ENCODE measurements at places on chromosomes 6 and 20.

DNA sequence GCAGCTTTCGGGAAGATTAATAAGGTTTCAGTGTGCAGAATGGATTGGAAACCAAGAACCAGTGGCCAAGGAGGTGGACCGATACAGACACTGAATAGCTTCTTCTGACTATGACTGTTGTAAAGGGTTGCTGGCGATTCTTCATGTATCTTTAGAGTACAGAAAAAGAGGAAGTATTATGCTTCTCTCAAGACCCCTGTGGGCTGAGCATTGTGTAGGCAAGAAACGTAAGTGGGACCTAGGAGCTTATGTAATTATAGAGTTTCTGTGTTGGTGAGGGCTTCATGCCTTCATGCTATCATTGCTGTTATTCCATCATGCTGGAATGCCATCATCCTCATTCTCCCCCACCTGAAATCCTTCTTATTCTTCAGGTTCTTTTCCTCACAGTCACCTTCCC is 105.4 kb upstream of the AKIRIN2 start:
- no peak for DNase-seq

GRCh38 chr6:31610968-31611367 is 4.1 kb upstream of the AIF1 start:
- no peak for DNase-seq

DNA sequence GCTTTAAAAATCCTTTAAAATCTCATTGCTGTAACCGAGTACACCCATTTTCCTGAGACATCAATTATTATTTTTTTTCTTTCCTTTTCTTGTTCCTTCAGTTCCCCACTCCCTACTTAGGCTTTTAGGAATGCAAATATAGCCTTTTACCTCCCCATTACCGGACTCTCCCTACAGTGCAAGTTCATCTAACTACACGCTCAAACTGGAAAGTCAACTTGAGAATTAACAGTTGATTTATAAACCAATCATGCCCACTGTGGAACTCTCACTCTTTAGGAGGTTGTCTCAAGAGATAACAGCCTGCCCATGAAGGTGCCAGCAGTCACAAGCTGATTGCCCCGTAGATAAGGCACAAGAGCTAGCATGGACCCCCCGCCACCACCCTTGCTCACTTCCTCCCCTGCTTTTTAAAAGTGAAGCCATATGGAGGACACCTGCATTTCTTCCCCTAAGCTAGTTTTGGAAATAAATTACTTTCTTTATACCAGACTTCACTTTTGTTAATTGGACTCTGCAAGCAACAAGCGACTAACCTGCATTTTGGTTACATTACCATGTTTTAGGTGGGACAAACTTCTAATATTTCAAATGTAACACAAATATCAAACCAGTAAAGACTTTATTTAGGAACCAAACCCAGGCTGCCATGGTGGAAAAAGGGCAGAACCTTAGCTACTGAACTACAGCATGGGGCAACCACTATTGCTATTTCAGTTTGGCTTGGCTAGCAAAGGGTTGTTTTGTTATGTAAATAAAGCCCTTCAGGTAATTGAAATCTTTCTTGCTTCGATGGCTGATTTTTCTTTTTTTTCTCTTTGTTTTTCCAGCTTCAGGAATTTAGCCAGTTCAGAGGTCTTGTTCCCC is 34.9 kb downstream of the UBD start:
- no peak for DNase-seq

DNA sequence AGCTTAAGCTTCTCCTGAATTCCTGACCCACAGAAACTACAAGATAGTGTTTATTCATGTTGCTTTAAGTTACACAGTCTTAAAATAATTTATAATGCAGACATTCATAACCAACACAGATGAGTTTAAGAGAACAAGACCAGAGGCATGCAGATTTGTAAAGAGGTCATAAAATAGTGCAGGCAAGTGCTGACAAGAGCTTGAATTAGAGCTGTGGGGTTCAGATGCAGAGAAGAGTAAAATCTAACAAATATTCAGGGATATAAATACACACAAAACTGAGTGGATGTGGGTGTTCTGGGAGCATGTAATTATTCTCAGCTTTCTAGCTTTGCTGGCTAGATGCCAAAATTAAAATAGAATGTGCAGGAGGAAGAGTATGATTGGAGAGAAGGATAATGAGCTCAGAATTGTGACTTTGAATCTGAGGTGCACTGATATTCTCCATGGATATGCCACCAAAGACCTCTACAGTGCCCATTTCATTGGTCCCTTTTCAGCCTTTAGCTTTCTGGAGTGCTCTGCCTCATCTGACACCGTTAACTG is 291.9 kb upstream of the SGK1 start:
- DNase-seq, result no peak

DNA sequence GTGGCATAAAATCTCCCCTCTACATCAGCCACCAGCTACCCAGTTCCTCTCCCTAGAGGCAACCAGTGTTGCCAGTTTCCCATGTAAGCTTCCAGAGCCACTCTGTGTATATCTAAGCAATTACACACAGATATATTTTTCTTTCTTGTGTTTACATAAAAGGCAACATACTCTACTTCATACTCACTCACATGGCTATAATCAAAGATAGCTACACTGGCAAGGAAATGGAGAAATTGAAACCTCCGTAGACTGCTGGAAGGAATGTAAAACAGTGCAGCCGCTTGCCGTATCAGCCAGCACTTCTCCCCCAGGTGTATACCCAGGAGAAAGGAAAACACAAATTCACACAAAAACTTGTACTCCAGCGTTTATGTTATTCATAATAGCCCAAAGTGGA is 38.5 kb upstream of the NELFCD start:
- DNase-seq, result no peak

DNA sequence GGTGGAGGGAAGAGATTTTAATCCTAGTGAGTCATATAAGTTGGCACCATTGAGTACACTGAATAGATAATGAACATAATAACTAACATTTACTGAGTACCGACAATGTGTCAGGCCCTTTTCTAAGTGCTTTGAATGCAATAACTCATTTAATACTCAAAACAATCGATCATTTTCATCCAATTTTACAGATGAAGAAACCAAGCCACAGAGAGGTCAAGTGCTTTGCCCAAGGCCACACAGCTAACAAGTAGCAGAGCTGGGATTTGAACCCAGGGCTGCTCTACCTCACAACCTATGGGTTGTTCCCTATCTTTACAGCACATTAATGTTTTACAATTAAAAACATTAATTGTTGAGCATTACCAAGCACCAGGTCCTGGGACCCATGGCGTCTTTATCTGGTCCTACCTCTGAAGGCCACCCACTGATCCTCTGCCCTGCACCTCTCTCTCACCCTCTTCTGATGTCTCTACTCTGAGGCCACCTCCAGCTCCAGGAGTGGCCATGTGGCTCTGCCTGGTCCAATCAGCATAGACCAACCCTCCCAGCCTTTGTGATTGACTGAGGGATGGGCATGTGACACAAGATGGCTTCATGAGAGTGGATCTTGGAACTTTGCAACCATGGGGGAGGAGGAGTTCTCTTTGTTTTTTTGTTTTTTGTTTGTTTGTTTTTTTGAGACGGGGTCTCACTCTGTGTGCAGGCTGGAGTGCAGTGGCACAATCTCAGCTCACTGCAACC is 83.9 kb downstream of the KCNB1 start:
- DNase-seq, result no peak

GRCh38 chr6:112144145-112144926 is 56.9 kb downstream of the FAM229B start:
- DNase-seq, result no peak

GRCh38 chr20:44656448-44656847 is 4.9 kb upstream of the ADA start:
- no peak for DNase-seq

DNA sequence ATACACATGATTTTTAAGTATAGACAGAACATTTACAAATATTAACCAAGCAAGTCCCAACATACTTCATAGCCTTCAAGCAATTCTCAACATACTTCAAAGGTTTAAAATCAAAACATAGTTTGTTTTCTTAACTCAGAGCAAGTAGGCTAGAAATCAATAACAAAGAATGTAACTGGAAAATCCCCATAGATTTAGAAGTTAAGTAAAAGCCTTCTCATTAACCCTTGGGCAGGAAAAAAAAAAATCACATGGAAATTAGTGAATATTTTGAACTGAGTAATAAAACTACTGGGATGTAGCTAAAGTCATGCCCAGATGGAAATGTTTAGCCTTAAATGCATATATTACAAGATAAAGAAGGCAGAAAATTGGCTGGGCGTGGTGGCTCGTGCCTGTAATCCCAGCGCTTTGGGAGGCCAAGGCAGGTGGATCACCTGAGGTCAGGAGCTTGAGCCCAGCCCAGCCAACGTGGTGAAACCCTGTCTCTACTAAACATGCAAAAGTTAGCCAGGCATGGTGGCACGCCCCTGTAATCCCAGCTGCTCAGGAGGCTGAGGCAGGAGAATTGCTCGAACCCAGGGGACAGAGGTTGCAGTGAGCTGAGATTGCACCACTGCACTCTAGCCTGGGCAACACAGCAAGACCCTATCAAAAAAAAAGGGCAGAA is 316.1 kb downstream of the TAF4 start:
- DNase-seq, result no peak

DNA sequence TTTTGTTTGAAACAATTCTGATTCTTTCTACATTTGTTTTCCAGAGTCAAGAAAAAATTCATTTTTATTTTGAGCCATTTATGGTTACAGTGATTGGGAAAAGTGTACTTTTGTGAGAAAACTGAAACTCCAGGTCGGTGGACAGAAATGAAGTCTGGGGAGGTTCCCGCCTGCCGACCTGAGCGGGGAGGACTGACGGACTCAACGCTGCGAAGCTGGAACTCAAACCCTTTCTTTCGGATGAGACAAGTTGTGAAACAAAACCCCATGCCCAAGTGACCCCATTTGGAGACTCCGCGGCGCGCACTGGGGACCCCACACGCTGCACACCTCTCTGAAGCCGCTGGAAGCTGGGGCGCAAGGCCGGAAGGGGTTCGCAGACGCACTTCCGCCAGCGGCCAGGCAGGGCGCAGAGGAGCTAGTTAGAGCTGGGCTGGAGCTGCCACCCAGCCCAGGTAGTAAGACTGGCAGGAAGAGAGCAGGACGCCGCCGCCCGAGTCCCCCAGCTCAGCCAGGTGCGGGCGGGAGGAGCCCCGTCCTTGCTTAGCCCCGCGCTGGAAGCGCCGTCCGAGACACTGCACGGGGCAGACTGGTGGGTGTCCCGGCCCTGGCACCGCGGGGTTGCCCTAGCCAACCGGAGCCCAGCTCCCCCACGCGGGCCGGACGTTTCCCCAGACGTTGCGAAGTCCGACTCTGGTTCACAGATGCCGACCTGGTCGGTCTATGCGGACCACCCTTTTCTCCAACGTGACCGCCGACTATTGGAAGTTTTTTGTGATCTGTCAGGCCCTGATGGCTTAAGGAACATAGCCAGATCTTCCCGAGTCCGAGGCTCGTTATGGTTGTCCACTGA is 19.8 kb upstream of the ZSCAN16 start:
- peak; percentile 75 for DNase-seq

GRCh38 chr6:36742146-36742545 is 44.5 kb downstream of the RAB44 start:
- no peak for DNase-seq

- DNase-seq, result no peak
These were observed 29.2 kb upstream of the GNRH2 start for GRCh38 chr20:3014179-3014578.

DNA sequence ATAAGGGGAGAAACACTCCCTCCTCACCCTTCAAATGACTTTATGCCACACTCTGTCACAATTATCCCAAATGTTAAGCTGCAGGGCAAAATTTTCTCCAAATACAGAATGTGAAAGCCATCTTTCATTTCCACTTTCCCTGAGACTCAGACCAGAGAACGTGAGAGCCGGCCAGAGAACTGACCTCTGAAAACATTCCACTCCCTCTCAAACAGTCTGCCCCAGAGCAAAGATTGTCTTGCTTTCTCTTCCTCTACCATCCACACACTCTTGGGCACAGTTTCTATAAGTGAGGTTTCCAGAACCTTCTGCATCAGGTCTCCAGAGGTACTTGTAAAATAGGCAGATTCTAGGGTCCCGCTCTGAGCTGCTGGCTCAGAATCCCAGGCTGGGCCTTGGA is 278.1 kb downstream of the FRK start:
- no peak for DNase-seq

DNA sequence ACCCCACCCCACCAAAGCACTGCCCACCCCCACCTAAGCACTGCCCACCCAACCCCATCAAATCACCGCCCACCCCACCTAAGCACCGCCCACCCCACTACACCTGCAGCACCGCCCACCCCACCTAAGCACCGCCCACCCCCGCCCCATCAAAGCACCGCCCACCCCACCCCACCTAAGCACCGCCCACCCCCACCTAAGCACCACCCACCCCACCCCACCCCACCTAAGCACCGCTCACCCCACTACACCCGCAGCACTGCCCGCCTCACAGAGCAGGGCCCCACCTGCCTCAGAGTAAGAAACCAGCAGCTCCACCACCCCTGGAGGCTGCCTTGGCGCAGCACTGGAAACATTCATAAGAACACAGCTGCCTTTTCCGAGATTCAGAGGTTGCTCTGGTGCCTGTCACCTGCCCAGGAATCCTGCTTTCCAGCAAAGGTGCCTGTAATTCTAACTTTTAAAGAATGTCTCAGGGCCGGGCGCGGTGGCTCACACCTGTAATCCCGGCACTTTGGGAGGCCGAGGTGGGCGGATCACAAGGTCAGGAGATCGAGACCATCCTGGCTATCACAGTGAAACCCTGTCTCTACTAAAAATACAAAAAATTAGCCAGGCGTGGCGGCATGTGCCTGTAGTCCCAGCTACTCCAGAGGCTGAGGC is 148.2 kb downstream of the BMP7 start:
- no peak for DNase-seq

DNA sequence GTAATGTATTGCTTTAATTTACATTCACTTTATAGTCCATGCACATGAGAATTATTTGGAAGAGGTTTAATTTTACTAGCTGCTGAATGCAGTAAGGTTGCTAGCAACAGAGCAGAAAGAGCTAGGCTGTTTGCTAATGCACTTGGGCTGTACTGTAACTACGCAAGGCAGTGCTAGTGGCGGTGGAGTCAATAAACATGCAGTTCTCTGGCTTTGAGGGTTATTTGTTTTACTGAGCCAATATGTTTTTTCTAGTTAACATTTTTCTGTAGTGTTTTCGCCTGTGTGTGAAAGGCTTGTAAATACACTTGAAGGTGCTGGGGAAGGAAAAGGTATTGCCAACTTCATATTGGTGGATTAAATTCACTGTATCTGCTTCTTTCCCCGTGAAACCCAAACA is 112.8 kb downstream of the BTBD3 start:
- DNase-seq, result no peak

- no peak for DNase-seq
These were observed 18.9 kb downstream of the NEDD9 start for GRCh38 chr6:11213422-11214021.

- DNase-seq, result no peak
These were observed 59.7 kb upstream of the TMEM181 start for GRCh38 chr6:158500016-158500735.
